ENCODE measurements at places on chromosomes 11 and 22. TPM values are rescaled to one million over a fixed set of nuclear protein-coding genes. Genes with fewer than 3 reads are reported as not detected.
A peak's percentile ranks its signal among the peaks of the same experiment; 100 is the strongest.

DNA sequence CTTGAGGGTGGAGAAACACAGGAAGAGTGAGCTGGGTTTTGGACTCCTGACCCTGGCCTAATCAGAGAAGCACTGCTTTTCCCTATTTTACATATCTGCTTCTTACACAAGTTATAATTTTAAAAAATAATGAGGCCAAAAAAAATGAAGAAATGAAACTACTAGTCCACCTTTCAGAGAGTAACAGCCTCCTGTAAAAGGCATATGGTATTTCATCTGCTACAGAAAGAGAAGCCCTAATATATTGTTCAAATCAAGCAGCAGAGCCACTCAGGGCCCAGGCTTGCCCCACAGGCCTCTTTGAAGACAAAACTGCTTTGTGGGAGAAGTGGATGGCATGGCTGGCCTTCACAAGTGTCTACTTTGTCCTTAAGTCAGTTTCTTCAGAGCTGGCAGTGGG, 10.0 kb downstream of the DIXDC1 start:
- no peak overlapping the region for H3K27ac ChIP-seq
- no peak overlapping the region for H3K4me3 ChIP-seq
- H3K27me3 ChIP-seq: no peaks in the 10 kb centered on the region
- no peak for DNase-seq
- no peaks in the 10 kb centered on the region for H3K4me1 ChIP-seq

DNA sequence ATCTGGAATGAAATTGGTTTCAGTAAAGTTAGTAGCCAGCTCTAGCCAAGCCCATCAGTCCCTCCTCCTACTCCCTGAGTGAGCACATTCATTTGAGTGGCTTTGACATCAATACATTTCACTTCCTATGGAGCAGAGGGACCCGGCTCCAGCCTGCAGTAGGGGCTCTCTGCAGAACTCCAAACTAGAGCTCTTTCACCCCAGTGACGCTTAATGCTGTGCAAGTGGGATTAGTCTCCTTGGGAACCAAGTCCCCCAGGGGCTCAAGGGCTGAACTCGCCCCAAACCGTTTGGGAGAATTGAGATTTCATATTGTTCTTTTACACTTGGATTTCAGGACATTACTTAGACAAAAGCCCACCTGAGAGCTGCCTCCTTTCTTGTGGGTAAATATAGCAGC, 4.4 kb upstream of the FAM181B start:
- no peaks in the 10 kb centered on the region for H3K27me3 ChIP-seq
- no peak overlapping the region for H3K4me3 ChIP-seq
- peaks cover 6% of the 10 kb centered on the region for H3K4me1 ChIP-seq
- no peaks in the 10 kb centered on the region for H3K36me3 ChIP-seq
- no peak for DNase-seq

- H3K36me3 ChIP-seq: peaks cover 80% of the 10 kb centered on the region
- H3K4me3 ChIP-seq: no peak overlapping the region
- no peaks in the 10 kb centered on the region for H3K4me1 ChIP-seq
- DNase-seq: no peak
- no peaks in the 10 kb centered on the region for H3K27me3 ChIP-seq
Observed at GRCh38 chr22:30015846-30016245, 64.4 kb upstream of the HORMAD2 start.

DNA sequence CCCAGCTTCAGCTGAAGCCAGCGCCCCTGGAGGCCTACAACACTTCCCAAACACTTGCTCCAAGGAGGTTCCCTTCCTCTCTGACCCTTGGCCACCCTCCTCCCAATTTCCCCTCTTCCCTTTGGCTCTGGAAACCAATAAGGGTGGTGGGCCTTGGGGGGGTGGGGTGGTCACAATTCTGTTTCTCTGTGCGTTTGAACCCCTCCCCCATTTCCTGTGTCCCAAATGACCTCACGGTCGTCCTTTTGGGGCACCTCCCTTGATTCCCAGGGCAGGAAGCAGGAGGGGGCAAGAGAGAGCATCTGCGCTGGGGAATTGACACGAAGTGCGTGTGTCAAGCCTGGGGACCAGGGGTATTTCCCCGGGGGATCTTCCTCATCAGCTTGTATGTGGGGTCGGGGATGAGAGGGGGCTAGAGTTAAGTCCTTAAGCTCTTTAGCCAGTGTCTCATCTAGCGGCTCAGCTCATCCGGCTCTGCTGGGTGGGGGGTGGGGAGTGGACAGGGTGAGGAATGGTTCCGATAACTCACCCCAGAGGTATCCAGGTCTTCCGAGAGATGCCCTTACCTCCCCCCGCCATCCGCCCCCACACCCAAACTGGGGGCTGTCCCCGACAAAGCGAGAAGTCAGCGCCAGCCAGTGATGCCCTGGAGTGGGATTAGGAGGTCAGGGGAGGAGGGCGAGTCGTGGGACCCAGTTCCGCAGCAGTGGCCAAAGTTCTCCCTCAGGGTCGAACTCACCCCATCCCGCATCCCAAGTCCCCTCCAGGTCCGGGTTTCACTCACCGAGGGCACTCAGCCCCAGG, 587 bp downstream of the ESAM start:
- H3K27ac ChIP-seq: peak overlapping the region; percentile 82
- H3K36me3 ChIP-seq: no peaks in the 10 kb centered on the region
- peak overlapping the region; percentile 60 for H3K4me3 ChIP-seq
- peaks cover 18% of the 10 kb centered on the region for H3K4me1 ChIP-seq
- no peak for DNase-seq
- H3K27me3 ChIP-seq: peaks cover 8% of the 10 kb centered on the region

DNA sequence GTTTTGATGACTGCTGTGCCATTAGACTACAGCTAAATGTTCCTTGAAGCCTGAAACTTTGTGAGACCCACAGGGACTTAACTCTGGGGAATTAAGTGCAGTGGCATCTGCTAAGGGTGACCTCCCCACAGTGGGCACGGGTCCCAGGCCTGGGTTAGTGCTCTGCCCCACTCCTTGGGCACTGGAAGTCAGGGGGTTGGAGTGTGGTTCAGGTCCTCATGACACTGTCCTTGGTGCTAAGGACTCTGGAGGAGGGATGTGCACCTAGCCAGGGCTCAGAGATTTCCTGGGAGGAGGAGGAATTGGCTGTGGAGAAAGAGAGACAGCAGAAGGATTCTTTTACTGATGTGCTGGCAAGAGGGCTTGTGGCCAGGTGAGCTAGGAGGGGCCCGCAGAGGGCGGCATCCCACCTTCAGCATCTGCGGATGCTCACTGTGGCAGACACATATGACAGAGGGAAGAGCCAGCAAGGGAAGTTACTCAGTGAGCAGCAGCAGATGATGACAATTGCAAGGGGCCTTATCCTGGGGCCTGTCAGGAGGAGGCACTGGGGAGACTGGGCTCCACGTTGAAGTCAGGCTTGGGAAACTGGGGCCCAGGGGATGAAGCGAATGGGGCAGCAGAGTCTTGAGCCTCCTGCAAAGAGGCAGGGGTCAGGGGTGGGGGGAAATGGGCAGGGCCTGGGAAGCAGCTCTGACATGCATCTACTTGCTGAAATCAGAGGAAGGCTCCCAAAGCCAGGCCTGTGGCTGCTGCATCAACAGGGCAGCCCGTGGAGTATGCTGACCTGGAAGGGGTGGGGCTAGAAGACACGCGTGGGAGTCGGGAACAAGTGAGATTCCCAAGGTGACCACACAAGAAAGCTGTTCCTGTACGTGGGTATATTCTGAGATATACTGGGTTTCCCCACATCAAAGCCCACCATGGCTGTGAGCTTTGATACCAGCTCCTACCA, 144.0 kb downstream of the MPPED1 start:
- no peaks in the 10 kb centered on the region for H3K27me3 ChIP-seq
- no peak overlapping the region for H3K4me3 ChIP-seq
- DNase-seq: peak; percentile 21
- H3K36me3 ChIP-seq: no peaks in the 10 kb centered on the region
- H3K4me1 ChIP-seq: no peaks in the 10 kb centered on the region
- no peak overlapping the region for H3K27ac ChIP-seq

DNA sequence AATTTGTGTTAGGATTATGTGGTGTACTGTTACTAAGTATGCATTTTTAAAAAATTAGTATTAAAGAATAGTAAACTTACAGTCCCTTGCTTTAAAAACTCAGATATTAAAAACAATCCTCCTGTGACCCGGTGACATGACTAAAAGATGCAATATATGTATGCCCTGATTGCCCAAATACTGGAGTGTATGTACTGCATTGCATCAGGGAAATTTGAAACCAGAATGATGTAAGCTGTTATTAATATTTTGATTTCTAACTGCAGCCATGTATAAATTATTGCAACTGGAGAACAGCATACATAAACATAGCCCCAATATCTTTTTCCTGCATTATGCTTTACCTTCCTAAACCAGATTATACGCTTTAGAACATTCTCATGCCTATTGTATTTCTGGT, 3.7 kb upstream of the HSPA8 start:
- H3K4me3 ChIP-seq: no peak overlapping the region
- H3K4me1 ChIP-seq: peaks cover 8% of the 10 kb centered on the region
- H3K36me3 ChIP-seq: no peaks in the 10 kb centered on the region
- H3K27ac ChIP-seq: no peak overlapping the region

The TMX2 gene
- total RNA-seq: 48.3 TPM

- H3K36me3 ChIP-seq: no peaks in the 10 kb centered on the region
- DNase-seq: no peak
- peak overlapping the region; percentile 92 for H3K27ac ChIP-seq
Observed at GRCh38 chr11:61162092-61162941, 1.1 kb upstream of the VPS37C start.

The FAM227A gene
- total RNA-seq: 0.05 TPM

- no peaks in the 10 kb centered on the region for H3K27me3 ChIP-seq
- H3K4me3 ChIP-seq: no peak overlapping the region
- no peak for DNase-seq
- H3K27ac ChIP-seq: no peak overlapping the region
- no peaks in the 10 kb centered on the region for H3K4me1 ChIP-seq
Observed at GRCh38 chr11:128302425-128303186, 284.8 kb downstream of the ETS1 start.

The SMCO4 gene
- total RNA-seq: 36.4 TPM

DNA sequence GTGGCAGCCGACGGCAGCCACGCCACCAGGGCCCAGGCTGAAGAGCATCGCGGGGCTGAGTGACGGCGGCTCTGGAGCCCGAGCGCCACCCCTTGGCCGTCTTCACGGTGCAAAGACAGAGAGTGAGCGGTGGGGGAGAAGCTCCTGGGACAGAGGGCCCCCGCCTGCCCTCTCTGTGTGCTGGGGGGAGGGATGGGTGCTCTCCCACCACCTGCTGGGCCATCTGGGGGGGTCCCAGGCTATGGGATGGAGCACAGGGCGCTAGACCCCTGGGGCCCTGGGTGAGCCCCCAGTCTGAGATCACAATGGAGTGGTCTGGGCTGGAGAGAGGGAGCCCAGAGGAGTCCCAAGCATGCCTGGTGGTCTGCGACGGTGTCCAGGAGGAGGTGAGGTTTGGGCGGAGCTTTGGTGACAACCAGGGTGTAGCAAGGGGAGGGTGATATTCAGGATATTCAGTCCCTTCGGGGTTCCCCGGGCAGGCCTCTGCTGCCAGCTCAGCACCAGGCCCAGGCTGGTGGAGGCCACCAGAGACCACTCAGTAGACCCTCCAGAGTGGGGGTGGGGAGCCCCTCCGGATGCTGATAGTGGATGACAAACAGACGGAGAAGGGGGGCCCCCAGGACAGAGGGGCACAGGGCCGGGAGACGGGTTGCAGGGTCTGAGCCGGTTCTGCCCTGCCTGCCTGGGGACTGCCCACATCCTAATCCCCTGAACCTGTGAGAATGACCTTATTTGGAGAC, 78.1 kb upstream of the PRR5 start:
- H3K36me3 ChIP-seq: no peaks in the 10 kb centered on the region
- DNase-seq: no peak
- H3K27me3 ChIP-seq: no peaks in the 10 kb centered on the region
- no peak overlapping the region for H3K27ac ChIP-seq
- no peak overlapping the region for H3K4me3 ChIP-seq

DNA sequence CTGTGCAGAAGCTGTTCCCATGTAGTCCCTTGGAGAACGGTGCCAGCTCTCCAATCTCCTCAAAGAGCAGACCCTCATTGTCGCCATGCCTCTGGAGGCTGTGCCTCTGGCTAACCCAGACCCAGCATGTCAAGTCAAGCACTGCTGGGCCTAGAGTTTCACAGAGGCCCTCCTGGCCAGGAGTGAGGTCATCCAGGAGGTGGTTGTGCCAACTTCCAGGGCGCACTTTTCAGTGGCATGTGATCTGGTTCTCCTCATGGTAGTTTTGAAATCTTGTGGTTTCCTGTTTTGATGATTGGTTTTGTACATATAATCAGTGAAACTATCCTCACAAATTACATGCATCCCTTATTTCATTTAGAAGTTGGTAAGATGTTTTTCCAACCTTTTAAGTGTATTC, 78.9 kb downstream of the PPFIBP2 start:
- H3K27me3 ChIP-seq: no peaks in the 10 kb centered on the region
- DNase-seq: no peak
- H3K36me3 ChIP-seq: peaks cover 2% of the 10 kb centered on the region
- H3K4me1 ChIP-seq: peaks cover 4% of the 10 kb centered on the region
- no peak overlapping the region for H3K4me3 ChIP-seq
- H3K27ac ChIP-seq: peak overlapping the region; percentile 71

GRCh38 chr11:12048936-12049790, 40.7 kb upstream of the DKK3 start:
- H3K27me3 ChIP-seq: no peaks in the 10 kb centered on the region
- H3K4me1 ChIP-seq: peaks cover 37% of the 10 kb centered on the region
- peak overlapping the region; percentile 47 for H3K27ac ChIP-seq
- no peak overlapping the region for H3K4me3 ChIP-seq

GRCh38 chr22:38504731-38505540, 1.2 kb downstream of the DDX17 start:
- H3K27ac ChIP-seq: peak overlapping the region; percentile 100
- H3K36me3 ChIP-seq: peaks cover 10% of the 10 kb centered on the region
- no peaks in the 10 kb centered on the region for H3K27me3 ChIP-seq
- peaks cover 5% of the 10 kb centered on the region for H3K4me1 ChIP-seq

GRCh38 chr11:45407226-45407625, 121.1 kb upstream of the SYT13 start:
- DNase-seq: no peak
- H3K27ac ChIP-seq: no peak overlapping the region
- H3K36me3 ChIP-seq: no peaks in the 10 kb centered on the region

The VPREB1 gene
- total RNA-seq: 1.1 TPM

The CDKN1C gene
- total RNA-seq: 10.2 TPM

The MMP8 gene
- 3.5 TPM for total RNA-seq

- DNase-seq: no peak
- no peaks in the 10 kb centered on the region for H3K36me3 ChIP-seq
- no peaks in the 10 kb centered on the region for H3K27me3 ChIP-seq
- no peak overlapping the region for H3K27ac ChIP-seq
Observed at GRCh38 chr22:38830026-38830844, 13.6 kb downstream of the NPTXR start.

The CDC42EP1 gene
- total RNA-seq: 10.2 TPM

GRCh38 chr11:99240192-99241030, 219.7 kb downstream of the CNTN5 start:
- no peak overlapping the region for H3K27ac ChIP-seq
- H3K36me3 ChIP-seq: no peaks in the 10 kb centered on the region
- no peak overlapping the region for H3K4me3 ChIP-seq
- no peak for DNase-seq
- H3K27me3 ChIP-seq: no peaks in the 10 kb centered on the region

The DUSP8 gene
- total RNA-seq: 0.33 TPM

DNA sequence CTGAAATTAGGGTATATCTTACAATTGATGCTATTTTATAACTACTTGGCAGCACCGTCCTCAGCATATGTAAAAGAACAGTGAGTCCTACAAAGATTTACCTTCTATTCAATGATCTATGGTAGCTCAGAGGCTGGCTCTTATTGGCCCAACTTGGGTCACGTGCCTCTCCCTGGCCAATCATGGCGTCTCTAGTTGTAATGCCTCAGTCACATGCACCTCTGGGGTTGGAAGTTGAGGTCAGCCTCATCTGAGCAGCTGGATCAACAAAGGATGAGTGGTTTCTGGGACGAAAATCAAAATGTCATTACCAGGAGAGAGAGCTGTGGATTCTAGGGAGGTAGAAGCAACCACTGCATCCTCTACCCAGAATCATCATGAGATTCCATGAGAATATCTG, 22.9 kb upstream of the ASPHD2 start:
- peaks cover 5% of the 10 kb centered on the region for H3K27me3 ChIP-seq
- no peak for DNase-seq
- no peak overlapping the region for H3K4me3 ChIP-seq
- no peaks in the 10 kb centered on the region for H3K36me3 ChIP-seq
- no peaks in the 10 kb centered on the region for H3K4me1 ChIP-seq

All from liver (tissue), 10 donors.